ENCODE measurements at places on chromosomes 1 and 21. TPM values are rescaled to one million over a fixed set of nuclear protein-coding genes. Genes with fewer than 3 reads are reported as not detected.

DNA sequence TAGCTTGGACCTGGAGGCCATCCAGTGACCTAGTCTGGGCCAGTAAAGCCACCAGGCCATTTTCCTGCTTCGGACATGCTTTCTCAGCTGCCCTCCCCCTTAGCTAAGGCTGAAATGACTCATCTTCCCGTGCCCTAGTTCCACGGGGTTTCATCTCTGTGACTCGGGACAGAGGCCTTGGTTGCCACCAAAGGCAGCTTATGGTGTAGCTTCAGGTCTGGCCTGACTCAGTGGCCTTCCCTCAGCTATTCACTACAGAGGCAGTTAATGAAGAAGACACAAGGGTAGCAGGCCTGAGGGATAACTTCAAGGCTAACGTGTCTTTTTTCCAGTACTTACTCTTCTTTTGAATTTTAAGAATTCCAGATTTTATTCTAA is 82.4 kb downstream of the PBX1 start:
- no peak for DNase-seq

DNA sequence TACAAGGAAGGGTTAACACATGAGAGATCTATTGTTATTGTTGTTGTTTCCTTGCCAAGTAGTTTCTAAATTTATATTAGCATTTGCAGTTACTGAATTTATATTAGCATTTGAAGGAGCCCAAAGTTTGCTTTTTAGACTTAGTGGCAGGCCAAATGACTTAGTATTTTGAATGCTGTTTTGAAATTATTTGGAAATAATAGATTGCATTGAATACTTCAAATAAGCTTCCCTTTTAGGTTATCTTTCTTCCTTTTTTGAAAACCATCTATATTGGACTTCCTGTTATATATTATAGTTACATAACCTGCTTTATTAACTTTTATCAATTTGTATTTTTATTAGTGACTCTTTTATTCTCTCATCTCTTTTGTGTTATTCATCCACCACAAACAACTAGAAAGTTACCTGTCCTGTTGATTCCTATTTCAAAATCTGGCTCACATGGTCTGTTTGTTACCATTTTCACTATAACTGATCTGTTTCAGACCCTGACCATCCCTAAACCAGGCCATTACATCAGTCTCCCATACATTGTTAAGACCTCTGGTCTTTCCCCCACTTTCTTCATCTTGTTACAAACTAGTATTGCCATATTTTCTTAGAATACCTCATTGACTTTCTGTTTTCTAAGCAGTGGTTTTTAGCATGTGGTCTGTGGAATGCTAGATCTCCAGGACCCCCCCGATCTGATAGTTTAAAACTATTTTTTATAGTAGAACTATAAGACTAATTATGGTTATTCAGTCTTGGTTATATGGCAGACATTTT is 185.2 kb downstream of the RASAL2 start:
- DNase-seq: no peak

Gene EFHD2
- 17.7 TPM for total RNA-seq

DNA sequence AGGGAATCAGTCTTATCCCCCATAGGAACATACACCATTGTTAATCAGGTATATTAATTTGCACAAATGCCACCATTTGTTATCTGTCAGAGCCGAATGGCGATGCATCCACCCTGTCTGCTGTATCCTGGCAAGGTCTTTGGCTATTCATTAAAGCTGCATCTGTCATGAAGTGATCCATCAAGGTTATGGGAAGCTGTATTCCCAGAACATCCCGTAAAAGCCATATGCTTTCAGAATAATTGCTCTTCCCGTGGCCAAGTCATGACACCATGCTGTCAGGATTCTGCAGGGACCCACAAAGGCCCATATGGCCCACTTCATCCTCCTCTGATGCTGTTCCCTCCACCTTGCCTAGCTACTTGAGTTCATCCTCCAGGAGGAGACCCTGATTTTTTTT is 103.9 kb downstream of the RAVER2 start:
- DNase-seq: no peak
